Fibroblast of skin of left quadriceps (primary cell): ENCODE measurements at places on chromosomes 11 and 22.

DNA sequence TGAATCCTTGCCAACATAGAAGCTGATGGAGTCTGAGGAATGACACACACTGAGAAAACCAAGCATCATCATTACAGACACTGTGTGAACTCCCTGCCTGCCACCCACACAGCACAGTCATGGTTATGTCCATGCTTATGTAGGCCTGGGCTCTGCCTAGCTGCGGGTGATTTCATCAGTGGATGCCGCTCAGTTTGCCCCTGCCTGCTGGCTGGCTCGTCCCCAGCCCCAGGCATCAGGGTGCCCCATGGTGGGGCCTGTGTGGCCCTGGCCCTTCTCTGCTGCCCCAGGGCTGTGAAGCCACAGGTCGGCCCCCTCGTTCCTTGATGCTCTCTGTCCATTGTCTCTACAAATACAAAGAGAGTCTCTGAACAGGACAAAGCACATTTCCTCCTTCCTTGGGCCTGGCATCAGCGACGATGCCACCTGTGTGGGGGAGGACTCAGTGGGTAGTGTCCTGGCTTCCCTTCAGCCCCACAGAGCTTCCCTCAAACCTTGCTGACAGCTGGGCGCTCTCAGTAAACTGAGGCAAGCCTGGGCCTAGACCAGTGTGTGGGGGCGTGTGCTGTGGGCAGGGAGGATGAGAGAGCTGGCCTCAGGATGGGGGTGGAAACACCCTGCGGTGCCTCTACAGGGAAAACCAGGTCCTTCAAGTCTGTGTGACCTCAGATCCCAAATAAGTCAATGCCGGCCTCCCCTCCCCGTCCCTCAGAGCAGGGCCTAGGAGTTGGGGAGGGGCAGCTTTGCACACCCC lies 20.0 kb upstream of the TUB start:
- DNase-seq, result no peak

DNA sequence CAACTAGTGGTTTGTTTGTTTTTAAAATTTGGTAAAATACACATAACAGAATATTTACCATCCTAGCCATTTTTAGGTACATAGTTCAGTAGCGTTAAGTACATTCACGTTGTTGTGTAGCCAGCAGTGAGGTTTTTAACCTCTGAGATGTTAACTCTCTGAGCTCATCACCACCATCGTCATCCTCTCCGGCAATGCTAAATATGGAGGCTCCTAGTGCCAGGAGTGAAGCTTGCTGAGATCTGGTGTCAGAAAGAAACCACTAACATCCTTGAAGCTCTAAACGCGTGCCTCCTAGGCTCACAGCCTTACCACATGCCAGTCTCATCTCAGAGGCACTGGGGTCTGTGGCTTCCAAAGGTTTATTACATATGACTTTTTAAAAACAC lies 330.2 kb upstream of the B3GAT1 start:
- no peak for DNase-seq

GRCh38 chr11:15565880-15566279 lies 451.2 kb downstream of the INSC start:
- DNase-seq, result no peak

- no peak for DNase-seq
Observed at GRCh38 chr11:27443746-27444507, 28.7 kb downstream of the LGR4 start.

DNA sequence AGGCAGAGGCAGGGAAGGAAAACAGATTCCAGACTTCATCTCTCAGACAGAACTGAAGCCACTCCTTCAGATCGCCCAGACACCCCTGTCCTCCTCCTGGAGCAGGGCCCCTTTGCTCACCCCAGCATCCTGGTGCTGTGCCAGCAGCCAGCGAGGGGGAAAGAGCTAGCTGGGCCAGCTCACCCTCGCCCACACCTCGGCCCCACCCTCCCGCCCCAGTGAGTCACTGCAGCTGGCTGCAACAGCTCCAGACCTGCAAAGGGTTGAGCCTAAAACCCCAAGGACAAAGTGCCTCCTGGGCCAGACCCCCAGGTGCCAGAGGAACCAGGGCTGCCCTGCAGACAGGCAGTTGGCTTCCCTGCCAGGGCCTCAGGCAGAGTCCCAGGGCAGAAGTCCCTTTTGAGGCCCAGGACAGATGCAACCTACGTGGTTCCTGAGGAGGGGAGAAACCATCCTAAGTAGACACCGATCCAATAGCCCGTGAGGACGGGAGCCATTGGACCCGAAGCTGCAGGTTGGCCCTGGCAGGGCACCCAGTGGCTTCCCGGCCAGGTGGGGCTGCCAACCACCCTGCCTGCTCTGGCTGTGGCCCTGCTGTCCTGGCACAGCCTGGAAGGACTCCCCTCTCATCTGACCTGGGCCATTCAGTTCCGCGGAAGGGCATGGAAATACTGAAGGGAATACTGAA lies 7.2 kb downstream of the AHNAK start:
- DNase-seq, result peak; percentile 72

DNA sequence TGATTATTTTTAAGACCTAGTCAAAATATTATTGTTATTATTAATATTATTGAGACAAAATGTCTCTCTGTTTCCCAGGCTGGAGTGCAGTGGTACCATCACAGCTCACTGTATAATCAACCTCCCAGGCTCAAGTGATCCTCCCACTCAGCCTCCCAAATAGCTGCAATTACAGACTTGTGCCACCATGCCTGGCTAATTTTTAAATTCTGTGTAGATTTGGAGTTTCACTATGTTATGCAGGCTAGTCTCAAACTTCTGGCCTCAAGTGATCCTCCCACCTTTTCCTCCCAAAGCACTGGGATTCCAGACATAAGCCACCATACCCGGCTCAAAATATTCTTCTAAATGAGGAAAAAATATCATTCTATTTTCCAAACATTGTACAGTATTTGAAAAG lies 37.0 kb downstream of the SLC36A4 start:
- DNase-seq, result no peak

GRCh38 chr11:56522008-56522407 lies 21.0 kb downstream of the OR5M11 start:
- DNase-seq, result no peak

GRCh38 chr11:1835671-1836010 lies 851 bp downstream of the SYT8 start:
- no peak for DNase-seq

DNA sequence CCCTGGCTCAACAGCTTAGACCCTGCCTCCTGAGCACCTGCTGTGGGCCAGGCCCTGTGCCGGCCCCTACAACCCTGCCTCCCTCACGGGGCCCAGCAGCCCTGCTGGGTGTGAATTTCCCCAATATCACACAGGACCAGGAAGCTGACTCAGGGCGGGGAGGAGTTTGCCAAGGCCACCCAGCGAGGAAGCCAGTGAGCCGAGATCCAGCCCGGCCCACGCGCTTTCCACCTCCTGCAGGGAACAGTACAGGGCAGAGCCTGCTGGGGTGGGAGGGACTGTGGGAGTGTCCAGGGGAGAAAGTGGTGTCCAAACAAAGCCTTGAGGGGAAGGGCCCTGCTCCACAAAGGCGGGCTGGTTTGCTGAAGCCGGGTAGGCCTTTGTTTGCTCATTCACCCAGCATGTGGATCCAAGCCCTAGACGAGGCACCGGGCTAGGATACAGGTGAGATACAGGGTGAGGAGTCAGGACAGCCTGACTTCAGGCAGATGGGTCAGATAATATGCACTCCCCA lies 26.8 kb downstream of the RPL3 start:
- DNase-seq, result peak; percentile 86

DNA sequence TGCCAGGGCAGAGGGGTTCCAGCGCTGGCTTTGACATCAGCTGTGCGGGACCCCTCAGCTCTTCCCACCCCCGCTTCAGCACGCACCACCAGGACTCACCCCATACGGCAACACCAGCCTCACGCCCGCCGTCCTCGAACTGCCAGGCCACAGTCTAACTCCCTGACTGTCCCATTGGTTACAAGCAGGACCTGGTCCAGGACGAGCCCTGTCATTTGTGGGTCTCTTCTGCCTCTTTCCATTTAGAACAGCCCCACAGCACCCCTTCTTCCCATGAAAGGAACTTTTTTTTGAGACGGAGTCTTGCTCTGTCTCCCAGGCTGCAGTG lies 81.7 kb downstream of the PHF21B start:
- no peak for DNase-seq

GRCh38 chr22:36218648-36219193 lies 17.1 kb upstream of the APOL4 start:
- no peak for DNase-seq

- no peak for DNase-seq
Observed at GRCh38 chr11:105915021-105915420, 107.0 kb downstream of the MSANTD4 start.

- DNase-seq, result no peak
Observed at GRCh38 chr11:77121096-77121640, 6.9 kb upstream of the MYO7A start.

GRCh38 chr22:46795140-46795539 lies 32.7 kb downstream of the TBC1D22A start:
- no peak for DNase-seq

DNA sequence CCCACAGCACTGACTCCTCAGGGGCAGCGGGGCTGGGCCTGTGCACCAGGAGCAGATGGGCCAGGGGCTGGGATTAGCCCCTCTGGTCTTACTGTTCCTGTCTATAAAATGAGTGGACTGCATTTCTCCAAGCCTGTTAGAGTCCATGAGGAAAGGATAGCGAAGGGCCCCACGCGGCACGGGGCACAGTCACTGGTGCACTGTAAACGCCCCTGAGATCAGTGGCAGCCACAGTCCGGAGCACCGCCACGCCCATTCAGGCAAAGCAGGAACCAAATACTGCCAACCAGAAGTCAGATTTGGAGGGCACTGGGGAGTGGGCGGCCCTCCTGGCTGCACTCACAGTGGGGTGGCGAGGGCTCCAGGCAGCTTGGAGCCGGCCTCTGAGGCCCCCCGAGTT lies 387.5 kb downstream of the TBC1D22A start:
- DNase-seq, result no peak

- no peak for DNase-seq
Observed at GRCh38 chr11:19921976-19922688, 209.5 kb downstream of the NAV2 start.

DNA sequence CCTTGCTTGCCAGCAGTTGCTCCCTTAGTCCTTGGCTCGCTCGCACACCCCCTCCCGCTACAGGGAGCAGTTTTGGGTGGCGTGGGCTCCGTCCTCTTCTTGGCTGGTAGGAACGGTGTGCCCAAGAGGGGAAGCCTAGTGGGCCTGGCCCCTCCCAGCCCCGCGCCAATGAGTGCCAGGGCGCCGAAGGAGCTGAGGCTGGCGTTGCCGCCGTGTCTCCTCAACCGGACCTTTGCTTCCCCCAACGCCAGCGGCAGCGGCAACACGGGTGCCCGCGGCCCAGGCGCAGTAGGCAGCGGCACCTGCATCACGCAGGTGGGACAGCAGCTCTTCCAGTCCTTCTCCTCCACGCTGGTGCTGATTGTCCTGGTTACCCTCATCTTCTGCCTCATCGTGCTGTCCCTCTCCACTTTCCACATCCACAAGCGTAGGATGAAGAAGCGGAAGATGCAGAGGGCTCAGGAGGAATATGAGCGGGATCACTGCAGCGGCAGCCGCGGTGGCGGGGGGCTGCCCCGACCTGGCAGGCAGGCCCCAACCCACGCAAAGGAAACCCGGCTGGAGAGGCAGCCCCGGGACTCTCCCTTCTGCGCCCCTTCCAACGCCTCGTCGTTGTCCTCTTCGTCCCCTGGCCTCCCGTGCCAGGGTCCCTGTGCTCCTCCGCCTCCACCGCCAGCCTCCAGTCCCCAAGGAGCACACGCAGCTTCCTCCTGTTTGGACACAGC lies 1.6 kb downstream of the C11orf87 start:
- no peak for DNase-seq

- DNase-seq, result no peak
Observed at GRCh38 chr11:1297576-1298473, 11.6 kb downstream of the TOLLIP start.

GRCh38 chr11:58526721-58527120 lies 18.8 kb upstream of the OR5B21 start:
- no peak for DNase-seq
